Left kidney (tissue), 8 donors: ENCODE measurements at places on chromosomes 2 and 18. TPM values are rescaled to one million over a fixed set of nuclear protein-coding genes. Genes with fewer than 3 reads are reported as not detected.

DNA sequence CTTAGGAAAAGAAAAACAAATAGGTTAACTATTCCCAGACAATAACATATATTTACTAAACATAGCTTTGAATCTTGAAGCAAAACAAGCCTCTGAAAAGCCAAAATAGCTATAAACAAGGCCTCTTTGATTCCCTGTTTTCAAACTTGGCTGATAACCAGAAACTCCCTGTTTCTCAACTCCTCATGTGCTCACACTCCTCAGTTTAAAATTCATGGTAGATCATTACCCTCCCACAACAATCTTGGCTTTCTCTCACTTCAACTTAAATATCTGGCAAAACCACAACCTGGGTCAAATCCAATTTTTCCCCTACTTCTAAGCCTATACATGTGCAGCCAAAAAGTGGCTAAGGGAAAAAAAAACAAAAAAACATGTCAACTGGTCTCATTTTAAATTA is 15.6 kb downstream of the SUCLG1 start:
- no peak for DNase-seq

GRCh38 chr2:47035615-47036488 is 119.3 kb downstream of the STPG4 start:
- no peak for DNase-seq

DNA sequence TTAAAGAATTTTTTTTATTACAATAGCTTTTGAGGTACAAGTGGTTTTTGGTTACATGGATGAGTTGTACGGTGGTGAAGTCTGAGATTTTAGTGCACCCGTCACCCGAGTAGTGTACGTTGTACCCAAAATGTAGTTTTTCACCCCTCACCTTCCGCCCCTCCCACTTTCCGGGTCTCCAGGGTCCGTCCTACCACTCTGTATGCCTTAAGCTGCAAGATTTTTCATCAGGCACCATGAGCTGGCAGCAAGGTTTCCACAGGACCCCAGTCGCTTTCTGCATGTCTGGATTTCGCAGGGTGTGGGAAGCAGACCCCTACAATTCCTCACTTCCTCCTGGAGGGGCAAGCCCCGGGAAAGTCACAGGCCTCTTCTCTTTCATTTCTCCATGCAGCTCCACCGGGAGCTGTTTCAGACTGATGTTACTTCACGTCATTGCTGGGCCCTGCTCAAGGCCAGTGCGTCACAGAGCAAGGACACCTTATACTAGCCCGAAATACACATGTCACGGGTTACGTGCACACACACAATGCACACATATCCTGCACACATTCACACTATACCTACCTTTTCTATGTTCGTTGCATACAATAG is 179.1 kb downstream of the ZFP36L2 start:
- no peak for DNase-seq

DNA sequence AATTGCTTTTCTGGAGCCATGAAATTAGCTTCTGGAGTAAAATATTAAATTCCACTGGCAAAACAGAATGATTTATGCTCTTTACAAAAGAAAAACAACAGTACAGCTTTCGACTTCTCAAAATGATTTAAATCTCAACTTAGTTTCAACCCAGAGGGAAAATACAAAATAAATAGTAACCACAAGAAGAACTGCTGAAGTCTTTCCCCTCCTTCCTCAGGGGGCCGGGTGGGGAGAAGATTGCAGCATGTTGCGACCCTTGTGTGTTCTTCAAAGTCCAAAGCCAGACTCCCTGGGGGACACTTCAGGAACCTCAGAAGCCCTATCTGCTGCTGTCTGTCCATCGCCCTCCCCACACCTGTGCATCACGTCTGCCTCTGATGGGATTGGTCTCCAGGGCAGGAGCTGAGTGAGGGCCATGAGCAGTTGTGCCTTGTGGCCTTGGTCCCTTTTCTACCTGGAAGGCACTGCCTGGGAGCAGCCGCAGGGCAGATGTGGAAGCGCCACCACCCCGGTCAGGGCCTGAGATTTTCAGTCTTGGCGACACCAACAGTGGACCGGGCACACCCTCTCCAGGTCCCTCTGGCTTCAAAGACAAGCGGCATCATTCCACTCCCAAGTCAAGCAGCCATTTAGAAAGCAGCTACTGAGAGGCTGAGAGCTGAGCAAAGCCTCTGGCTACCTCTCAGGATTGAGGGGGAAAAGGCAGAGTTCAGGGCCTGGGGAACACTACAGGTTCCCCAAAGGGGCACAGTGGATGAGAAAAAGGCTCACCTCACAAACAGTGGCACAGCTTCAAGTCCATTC is 210.1 kb upstream of the RAB6C start:
- DNase-seq = no peak

DNA sequence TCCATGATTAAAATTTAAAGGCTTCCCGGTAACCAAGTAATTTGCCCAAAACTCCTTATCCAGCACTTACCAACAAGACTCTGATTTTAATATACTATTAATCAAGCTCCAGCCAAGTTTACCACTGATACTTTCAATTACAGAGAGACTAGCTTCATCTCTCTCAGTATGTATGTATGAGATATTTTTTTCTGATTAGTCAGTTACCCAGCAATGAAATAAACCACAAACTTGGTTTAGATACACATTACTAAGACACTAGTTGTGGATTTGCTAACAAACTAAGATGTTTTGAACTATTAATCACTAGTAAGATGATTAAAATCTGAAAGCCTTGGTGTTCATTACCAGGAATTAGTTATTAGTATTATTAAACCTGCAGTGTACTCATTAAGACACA is 1272.2 kb upstream of the ACVR2A start:
- no peak for DNase-seq

GRCh38 chr2:52445686-52446085 is 1321.9 kb upstream of the CHAC2 start:
- DNase-seq = no peak

DNA sequence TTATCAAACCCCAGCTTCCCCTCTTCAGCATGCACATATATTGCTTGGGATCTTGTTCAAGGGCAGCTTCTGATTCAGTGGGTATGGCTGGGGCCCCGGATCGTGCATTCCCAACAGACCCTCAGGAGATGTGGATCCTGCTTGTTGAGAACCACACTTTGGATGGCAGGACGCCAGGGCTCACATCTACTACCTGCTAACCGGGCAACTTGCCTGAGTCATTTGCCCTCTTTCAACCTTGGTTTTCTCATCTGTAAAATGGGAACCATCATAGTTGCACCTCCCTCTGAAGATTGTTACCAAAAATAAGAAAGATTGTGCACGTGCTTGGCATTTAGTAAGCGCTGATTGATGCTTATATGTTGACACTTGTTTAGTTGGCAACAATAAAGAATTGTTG is 154.6 kb downstream of the ACKR3 start:
- DNase-seq = no peak

DNA sequence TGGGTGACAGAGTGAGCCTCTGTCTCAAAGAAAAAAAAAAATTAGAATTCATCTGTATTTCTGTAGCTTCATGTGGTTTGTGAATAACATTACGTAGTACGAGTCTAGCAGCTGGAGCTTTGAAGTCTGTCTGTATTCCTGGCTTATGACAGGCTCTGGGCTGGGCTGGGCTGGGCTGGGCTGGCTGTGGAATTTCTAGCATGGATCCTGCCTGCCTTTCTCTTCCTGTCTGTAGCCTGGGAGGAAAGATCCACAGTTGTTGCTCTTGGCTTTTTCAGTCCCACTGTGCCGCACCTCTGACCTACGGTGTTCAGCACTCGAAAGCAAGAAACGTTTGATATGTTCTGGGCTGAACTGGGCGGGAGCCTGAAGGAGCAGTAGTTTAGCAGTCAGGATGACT is 55.4 kb downstream of the BOLA3 start:
- DNase-seq = no peak

- no peak for DNase-seq
These were observed 11.6 kb downstream of the PDE6D start for GRCh38 chr2:231769170-231770136.

GRCh38 chr2:221397187-221397586 is 174.9 kb downstream of the EPHA4 start:
- no peak for DNase-seq

Gene GATA6
- 7.3 TPM for polyA plus RNA-seq

Gene PSMA8
- not detected for polyA plus RNA-seq
